ENCODE measurements at places on chromosomes 2 and 18.

DNA sequence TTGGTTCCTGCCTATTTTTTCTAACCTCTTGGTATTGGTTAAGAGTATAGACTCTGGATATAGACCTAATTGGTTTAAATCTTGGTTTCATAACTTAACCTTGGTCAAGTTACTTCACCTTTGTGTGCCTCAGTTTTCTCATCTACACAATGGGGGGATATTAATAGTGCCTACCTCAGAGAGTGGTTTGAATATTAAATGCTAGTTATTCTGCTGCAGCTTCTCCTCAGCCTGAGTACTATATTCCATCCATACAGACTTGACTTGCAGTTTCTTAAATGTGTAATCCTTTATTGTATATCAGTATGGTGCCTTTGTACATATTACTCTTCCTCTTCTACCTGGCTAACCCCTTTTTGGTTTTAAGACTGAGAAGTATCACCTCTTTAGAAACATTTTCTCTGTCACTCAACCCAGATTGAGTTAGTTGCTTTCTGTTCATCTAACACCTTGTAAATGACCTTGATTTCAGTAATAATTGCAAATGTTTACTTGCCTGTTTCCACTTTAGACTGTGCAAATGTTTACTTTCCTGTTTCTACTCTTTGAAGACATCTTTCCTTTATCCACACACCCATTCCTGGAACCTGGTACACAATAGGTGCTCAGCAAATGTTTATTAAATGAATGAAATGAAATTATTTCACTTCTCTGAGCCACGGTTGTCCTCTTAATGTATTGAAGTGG is 6.6 kb downstream of the ACVR2A start:
- no peak overlapping the region for H3K27ac ChIP-seq
- H3K4me3 ChIP-seq: no peak overlapping the region
- no peaks in the 10 kb centered on the region for H3K27me3 ChIP-seq
- H3K4me1 ChIP-seq: peaks cover under 1% of the 10 kb centered on the region
- H3K36me3 ChIP-seq: no peaks in the 10 kb centered on the region

DNA sequence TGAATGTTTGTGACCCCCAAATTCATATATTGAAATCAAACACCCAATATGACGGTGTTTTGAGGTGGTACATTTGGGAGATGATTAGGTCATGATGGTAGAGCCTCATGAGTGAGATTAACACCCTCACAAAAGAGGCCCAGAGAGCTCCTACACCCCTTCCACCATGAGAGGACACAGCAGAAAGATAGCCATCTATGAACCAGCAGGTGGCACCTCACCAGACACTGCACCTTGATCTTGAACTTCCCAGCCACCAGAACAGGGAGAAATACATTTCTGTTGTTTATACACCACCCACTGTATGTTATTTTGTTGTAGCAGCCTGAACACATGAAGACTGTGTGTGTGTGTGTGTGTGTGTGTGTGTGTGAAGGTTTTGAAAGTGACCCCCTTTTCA is 58.1 kb downstream of the ST3GAL5 start:
- no peak overlapping the region for H3K27ac ChIP-seq
- H3K36me3 ChIP-seq: no peaks in the 10 kb centered on the region
- H3K27me3 ChIP-seq: no peaks in the 10 kb centered on the region
- no peaks in the 10 kb centered on the region for H3K4me1 ChIP-seq
- DNase-seq: no peak
- no peak overlapping the region for H3K4me3 ChIP-seq

DNA sequence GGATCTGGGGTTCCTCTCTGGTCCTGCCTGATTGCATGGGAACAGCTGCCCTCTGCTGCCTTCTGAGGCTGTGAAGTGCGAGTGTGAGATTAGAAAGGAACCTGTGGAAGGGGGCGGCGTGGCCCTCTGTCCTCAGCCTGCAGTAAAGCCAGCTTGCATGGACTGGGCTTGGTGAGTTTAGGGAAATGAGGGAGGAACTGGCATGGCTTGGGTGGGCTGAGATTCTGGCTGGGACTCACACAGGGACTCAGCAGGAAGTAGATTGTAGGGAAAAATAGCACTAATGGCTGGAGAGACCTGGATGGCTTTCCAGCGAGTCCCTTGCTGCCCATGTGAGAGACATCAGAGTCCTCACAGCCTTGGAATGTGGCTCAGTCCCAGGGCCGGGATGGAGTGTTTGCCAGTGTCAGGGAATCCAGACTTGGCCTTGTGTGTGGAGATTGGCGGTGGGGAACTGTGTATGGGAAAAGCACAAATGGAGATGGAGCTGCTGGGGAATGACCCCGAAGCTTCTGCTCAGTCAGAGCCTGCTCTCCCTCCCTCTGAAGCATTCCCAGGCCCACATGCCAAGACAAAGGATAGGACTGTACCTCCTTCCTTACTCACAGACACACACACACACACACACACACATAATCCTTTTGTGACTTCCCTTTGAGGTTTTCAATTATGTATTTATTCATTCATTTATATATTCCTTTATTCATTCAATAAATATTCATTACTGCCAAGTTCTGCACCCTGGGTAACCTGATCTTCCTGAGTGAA is 115.4 kb downstream of the ACAA2 start:
- H3K27me3 ChIP-seq: no peaks in the 10 kb centered on the region
- no peak overlapping the region for H3K4me3 ChIP-seq
- H3K4me1 ChIP-seq: peaks cover 14% of the 10 kb centered on the region

- peaks cover 4% of the 10 kb centered on the region for H3K27me3 ChIP-seq
- DNase-seq: no peak
- H3K4me3 ChIP-seq: no peak overlapping the region
Observed at GRCh38 chr2:118611691-118612090, 235.8 kb downstream of the EN1 start.

GRCh38 chr2:139613264-139613663 is 833.1 kb upstream of the NXPH2 start:
- no peaks in the 10 kb centered on the region for H3K4me1 ChIP-seq
- no peak overlapping the region for H3K27ac ChIP-seq
- no peaks in the 10 kb centered on the region for H3K27me3 ChIP-seq
- no peak for DNase-seq
- H3K4me3 ChIP-seq: no peak overlapping the region

DNA sequence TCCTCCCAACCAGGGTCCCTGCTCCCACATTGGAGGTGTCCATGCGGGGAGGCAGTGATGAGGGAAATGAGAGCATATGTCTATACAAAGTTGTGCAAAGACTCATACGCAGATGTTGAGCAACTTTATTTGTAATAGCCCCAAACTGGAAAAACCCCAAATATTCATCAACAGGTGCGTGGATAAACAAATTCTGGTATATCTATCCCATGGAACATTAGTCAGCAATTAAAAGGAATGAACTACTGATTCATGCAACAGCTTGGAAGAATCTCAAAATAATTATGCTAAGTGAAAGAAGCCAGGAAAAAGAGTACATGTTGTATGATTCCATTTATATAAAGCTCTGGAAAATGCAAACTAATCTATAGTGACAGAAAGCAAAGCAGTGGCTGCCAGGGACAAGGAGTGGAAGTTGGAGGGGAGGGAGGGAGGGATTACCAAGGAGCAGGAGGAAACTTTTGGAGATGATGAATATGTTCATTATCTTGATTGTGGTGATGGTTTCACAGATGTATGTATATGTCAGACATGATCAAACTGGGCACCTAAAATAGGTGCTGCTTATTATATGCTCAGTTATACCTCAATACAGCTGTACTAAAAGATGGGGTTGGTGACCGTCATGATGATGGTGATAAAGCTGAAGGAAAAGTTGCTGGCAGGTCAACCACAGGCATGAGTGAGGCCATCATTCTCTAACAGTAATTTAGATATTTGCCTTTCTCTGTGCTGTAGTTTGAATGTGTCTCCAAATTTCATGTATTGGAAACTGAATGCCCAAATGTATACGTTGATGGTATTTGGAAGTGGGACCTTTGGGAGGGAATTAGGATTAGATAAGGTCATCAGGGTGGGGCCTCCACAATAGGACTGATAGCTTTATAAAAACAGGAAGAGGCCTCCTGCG is 270.9 kb downstream of the CYP26B1 start:
- H3K4me3 ChIP-seq: no peak overlapping the region
- peaks cover 11% of the 10 kb centered on the region for H3K4me1 ChIP-seq
- no peak overlapping the region for H3K27ac ChIP-seq
- H3K36me3 ChIP-seq: no peaks in the 10 kb centered on the region

DNA sequence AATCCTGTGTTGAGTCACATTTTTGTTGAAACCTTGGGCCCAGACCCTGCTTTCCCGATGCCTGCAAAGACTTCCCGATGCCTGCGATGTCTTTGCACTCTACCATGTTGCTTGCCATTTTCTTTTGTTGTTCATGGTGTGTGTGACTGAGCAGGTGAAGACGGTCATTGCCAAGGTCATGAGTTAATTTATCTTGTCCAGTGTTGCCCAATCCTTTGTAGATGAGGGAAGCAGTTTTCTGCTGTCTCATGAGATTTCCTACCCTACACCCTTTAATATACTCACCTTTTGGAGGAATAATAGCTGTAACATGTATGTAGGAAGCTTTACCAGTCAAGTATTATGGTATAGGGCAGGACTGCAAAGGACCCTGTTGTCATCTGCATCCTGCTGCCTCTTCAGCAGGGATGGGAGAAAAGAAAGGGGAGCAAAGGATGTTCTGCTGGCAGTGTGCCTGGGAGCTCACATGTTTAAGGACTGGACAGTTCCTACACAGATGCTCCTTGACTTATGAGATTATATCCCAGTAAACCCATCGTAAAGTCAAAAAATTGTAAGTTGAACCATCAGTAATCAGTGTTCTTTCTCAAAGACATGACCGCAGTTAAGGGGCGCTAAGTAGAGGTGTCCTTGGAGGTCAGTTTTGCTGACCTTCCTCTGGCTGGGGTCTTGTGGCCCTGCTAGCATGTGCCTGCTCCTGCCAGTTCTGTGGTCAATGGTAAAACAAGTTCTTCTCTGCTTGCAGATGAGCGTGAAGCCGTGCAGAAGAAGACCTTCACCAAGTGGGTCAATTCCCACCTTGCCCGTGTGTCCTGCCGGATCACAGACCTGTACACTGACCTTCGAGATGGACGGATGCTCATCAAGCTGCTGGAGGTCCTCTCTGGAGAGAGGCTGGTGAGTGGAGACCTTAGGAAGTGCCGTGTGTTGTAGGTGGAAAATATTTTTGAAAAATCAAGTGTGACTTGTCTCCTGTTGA is 124.8 kb upstream of the EML6 start:
- no peak overlapping the region for H3K4me3 ChIP-seq
- DNase-seq: no peak
- peaks cover 53% of the 10 kb centered on the region for H3K4me1 ChIP-seq
- H3K27me3 ChIP-seq: no peaks in the 10 kb centered on the region

DNA sequence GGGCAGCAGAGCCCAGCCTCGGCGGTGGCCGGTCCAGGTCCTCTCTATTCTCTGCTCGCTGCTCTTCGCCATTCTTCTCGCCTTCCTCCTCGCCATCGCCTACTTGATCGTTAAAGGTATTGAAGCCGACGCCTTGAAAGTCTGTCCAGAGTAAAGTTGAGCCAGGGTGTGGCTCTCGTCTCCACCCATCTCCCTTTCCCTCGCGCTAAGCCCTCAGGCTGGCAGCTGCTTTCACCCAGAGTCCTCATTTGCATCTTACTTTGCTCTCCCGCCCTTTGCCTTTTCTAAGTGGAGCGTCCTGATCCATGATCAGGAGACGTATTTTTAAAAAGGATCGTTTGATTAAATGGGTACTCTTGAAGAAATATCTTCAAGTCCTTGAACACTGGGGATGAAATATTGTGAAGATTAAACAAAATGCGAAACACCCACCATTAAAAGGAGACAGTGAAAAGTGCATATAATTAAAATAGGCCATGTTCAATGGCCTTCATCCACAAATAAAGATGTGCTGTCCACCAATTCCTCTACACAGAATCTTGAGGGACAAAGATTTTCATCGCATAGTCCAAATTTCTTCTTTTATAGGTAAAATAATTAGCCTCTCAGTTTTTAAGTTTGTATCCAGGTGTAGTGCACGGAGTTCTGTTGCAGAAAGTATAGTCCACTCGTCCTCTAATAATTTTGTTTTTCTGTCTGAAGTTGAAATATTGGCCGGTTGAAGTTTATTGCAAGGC is 657 bp downstream of the ARL6IP6 start:
- DNase-seq: peak; percentile 14
- H3K27me3 ChIP-seq: no peaks in the 10 kb centered on the region
- peak overlapping the region; percentile 96 for H3K27ac ChIP-seq
- peaks cover 13% of the 10 kb centered on the region for H3K4me1 ChIP-seq

DNA sequence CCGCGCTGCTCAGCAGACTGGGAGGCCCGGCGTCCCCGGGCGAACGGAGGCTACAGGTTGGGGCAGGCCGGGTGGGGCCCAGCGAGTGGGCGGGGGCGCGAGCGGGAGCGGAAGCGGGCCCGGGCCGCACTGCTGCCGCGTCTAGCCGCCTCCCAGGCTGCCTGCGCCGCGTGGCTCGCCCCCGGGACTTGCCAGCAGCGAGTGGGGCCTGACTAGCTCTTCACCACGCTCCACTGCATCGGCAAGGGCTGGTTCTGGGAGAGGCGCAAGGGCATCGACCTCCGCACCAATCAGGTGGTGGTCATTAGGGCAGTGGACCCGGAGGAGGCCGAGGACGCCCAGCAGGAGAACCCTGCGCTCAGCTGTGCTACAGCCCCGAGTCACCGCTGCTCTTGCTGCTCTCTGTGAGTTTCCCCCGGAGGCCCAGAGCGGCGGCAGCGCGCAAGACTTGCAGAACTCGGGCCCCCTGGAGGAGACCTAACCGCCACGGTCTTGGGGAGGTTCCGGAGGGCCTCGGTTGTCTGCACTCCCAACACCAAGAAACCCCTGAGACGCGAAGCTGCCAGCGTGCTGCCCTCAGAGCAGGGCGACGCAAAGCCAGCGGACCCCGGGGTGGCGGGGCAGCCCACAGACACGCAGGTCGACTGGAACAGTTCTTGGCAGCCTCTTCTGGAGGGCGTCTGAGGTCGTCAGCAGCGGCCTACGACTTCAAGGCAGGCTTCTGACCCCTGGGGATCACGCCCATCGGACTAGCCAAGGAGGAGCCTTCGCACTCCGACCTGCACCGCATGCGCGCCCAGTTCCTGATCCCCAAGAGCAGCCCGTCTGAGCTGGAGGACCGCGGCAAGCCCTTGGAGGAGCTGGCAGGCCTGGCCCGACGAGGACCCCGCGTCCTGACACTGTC is 27.2 kb upstream of the PTPN2 start:
- DNase-seq: peak; percentile 36
- H3K36me3 ChIP-seq: no peaks in the 10 kb centered on the region
- peaks cover 14% of the 10 kb centered on the region for H3K4me1 ChIP-seq

GRCh38 chr2:467543-467891 is 179.6 kb upstream of the ALKAL2 start:
- no peaks in the 10 kb centered on the region for H3K36me3 ChIP-seq
- H3K4me3 ChIP-seq: no peak overlapping the region

DNA sequence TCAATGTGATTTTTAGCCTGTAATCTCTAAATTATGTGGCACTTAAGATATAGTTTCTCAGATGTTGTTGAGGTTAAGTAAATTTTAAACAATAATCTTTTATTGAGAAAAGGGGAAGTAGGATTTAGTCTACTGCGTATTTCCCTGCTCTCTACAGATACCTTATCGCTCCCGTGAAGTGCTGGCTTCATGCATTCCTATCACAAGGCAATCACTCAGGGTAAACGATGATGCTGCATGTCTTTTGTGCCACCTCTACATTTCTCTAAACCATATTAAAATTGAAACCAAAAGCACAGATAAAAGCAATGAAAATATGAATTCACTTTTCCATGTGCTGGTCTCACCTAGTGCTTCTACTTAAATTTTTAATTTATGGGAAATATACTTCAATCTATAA is 14.4 kb upstream of the RPE start:
- H3K27ac ChIP-seq: no peak overlapping the region
- no peak for DNase-seq
- no peak overlapping the region for H3K4me3 ChIP-seq

Measured in astrocyte (in vitro differentiated cells and primary cell).